ENCODE measurements at places on chromosomes 12 and 14.

DNA sequence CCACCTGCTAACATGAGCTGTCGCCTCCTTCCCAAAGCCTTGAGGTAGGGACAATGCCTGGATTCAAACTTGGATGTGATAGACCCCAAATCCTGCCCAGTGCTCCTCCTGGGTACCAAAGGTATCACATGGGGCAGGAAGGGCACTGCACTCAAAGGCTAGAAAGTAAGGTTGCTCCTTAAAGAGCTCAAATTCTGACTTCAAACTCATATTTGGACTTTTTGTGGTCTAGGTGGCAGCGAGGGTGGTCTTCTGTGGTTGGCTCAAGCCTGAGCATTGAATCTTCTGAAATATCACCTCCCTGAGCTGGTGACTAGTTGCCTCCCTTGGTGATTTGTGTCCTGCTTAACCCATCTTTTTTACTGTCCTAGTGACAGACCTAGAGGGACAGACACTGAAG lies 8.3 kb upstream of the RNASE4 start:
- no peak for DNase-seq

DNA sequence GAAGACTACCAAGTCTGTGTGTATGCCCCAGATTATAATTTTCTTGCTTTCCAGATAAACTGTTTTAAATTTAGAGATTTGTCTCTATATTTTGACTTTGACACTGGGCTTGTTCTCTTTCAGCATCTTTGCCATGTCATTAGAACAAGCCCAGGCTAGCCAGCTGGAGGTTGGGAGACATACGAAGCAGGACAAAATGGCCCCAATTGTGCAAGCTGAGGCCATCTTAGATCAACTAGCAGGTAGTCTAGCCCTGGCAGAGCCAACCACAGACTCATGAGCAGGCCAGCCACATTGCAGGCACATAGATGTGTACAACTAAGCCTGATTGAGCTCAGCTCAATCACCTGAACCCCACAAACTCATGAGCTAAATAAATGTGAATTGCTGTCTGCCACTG lies 321.4 kb downstream of the ATP23 start:
- no peak for DNase-seq

GRCh38 chr12:79782172-79782900 lies 91.6 kb upstream of the PAWR start:
- no peak for DNase-seq

DNA sequence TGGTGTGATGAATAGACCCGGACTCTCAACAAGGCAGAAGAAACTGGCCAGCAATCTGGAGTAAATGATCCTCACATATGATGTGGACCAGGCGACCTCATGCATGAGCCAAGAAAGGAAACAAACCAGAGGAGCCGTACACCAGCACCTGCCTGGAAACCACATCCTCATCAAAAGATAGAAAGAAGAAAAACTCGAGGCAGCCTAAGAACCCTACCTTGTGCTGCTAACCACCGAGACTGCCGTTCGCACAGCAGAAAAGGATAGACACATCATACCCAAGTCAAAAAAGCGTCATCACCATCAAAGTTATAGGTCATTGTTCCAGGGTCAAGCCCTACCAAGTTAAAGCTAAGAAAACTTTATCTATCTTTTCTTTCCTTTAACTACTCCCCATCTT lies 66.7 kb downstream of the RESF1 start:
- peak; percentile 45 for DNase-seq

DNA sequence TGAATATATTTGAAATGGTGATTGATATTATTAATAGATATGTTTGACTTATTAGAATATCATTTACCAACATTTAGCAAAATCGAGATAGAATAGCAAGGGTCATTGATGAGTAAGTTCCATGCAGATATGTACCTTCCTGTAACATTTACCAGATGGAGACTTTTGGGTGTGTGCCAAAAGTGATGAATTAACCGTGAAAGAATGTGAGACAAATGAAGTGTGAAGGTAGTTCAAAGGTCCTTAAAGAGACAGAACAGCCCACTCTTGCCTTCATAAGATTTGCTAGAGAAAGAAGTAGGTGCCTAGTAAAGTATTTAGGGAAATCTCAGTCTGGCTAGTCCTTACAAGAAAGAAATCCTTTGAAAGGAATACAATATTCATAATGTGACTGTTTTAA lies 45.5 kb downstream of the FGD4 start:
- DNase-seq, result no peak

- no peak for DNase-seq
Observed at GRCh38 chr14:36716614-36717184, 55.0 kb downstream of the PAX9 start.

DNA sequence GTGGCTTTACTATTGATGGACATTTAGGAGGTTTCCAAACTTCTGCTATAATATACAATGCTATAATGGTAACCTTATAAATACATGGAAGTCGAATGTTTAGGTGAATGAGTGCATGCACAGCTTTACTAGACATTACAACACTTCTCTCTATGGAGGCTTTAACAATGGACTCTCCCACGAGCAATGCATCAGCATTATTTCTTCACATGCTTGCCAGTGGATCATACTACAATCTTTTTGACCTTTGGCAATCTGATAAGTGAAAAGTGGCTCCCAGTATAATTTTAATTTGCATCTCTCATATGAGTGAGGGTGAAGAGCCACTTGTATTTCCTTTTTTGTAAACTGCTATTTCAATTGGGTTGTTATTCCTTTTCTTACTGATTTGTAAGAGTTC lies 18.2 kb downstream of the RDH12 start:
- no peak for DNase-seq

DNA sequence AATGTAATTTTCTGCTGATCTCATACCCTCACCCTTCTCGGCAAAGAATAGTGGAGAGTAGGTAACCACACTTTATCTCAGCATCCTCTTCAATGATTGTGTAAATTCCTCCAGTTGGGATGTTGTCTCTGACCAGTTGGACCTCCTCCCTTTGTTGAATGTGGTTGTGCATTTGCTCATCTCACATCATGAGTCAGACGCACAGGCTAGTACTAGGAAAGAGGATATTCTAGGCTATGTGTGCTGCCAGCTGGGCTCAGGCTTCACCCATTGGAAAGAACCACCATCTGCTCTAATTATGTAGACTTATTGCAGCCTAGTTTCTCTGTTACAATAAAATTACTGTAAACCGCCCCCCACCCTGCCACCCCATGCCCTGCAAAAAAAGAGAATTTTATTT lies 90.3 kb downstream of the LMO3 start:
- DNase-seq, result no peak

GRCh38 chr14:100592972-100593371 lies 5.8 kb upstream of the BEGAIN start:
- no peak for DNase-seq

DNA sequence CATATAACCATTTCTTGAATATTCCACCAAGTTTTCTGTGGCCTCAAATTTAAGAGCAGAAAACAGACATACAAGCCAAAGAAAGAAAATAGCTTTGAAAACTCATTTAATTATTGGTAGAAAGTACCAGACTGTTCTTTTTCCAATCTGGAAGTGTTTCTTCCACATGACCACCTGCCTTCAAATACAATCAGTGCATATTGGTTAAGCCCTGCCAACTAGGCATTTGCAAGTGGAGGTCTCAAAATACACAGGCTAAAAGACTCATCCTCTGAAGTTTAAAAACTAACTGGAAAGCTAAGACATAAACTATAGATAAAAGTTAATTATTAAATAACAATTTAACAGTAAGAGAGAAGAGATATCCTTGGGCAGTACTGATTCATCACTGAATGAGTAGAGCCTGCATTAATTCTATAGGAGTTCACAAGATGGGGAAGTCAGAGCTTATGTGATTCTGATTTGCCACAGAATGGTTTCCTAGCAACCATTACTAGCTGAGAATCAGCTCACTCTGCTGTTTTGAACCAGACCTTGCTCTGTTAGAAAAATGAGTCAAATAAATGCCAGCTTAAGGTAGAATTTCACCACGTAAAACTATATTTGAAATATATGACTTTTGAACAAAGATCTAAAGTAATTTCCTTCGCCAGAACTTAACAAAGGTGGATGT lies 433.8 kb downstream of the FUT8 start:
- DNase-seq, result peak; percentile 93

- DNase-seq, result no peak
Observed at GRCh38 chr14:88166616-88167015, 156.5 kb downstream of the KCNK10 start.

- DNase-seq, result no peak
Observed at GRCh38 chr14:104680806-104681688, 8.4 kb upstream of the INF2 start.

DNA sequence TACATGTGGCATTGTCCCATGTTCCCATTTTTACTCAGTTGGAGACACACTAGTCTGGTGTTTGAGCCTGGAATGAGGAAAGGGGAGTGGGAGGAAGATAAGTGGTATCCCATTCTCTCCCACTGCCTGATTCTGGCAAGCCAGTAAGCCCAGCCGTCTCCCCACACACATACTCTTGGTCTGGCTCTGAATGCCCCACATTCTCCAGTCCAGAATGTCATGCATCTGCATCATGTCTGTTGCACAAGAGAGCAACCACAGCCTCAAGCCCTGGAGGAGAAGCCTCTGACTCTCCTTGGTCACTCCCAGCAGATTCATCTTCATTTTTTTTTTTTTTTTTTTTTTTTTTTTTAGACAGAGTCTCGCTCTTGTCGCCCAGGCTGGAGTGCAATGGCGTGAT lies 48.0 kb downstream of the DRAM1 start:
- DNase-seq, result no peak

DNA sequence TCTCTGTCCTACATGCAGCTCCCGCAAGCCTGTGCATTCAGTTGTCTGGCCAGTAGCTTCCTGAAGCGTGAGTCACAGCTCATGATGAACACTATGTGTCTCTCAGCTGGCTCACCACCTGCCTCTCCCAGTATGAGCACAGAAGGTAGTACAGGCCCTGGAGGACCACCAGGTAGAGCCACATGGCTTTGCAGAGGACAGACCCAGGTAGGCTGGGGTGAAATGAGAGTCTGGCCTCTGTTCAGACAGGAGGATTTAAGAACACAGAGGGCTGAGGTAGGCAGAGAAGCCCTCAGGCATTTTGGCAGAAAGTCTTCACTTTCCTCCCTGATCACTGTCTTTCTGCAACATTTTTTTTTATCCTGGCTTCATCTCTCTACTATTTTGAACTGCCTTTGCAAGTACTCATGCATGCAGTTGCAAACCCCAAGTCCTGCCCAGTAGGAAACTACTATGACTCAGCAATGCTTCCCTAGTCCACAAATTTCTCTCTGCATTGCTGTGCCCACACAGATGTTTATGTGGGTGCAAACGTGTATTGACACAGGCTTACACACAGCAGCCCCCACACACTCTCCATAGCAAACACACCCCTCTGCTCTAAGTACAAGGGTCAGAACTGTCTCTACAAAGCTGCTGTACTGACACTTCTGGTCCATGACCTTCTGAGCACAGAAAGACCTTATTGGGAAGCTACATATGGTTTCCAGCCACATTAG lies 7.2 kb upstream of the SDR9C7 start:
- DNase-seq, result no peak

DNA sequence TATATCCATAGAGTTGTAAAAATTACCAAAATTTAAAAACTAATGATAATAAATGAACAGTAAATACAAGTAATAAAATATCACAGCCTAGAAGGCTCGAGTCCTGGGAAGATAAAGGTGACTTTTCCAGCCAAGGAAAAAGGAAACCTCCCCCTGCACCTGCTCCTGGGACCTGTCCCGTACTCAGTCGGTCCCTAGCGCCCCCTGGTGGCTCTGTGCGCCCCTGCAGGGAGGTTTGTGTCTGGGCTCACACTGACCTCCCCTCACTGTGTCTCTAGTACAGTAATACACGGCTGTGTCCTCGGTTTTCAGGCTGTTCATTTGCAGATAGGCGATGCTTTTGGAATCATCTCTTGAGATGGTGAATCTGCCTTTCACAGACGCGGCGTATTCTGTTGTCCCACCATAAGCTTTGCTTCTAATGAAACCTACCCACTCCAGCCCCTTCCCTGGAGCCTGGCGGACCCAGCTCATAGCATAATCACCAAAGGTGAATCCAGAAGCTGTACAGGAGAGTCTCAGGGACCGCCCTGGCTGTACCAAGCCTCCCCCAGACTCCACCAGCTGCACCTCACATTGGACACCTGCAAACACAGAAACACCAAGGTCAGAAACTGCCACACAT lies 1030.4 kb downstream of the TMEM121 start:
- peak; percentile 59 for DNase-seq

DNA sequence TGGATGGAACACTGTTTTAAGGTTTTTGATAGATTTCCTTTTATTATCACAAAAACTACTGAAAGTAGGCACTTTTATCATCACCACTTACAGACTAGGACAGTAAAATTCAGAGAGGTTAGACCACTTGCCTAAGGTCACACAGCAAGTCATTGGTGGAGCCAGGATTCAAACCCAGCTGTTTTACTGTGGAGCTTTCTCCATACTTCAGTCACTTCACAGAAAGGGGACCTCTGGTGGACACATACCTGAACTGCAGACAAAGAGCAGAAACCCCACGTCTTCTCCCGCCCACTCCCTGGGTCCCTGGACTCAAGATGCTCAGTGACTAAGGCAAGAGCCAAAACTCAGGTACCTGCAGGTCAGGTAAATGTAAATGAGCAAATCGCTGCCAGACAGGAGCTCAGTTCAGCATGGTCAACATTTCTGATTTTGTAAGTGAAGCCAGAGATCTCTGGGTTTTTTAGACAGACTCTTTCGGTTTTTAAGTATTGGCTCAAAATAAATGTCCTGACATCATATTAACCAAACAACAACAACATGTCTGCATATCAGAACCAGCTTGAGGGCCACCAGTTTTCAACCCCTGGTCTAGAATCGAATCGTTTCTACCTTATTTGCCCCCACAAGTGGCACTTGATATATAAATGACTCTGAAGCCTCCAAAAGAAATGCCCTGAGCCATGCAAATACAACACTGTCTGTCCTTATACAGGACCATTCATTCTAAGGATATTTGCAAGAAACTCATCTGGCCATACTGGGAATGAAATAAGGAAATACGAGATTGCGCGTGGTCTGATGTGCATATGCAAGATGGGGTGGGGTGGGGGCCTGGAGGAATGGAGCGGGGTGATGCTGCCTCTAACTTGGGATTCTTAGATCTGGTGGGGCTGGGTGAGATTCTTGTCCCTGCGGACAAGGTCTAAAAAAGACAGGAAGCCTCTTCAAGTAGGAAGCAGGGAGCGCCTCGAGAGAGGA lies 110.9 kb downstream of the KSR2 start:
- DNase-seq, result peak; percentile 46
